Esophagus (tissue), 2 donors: ENCODE measurements at places on chromosomes 5 and 9. TPM values are rescaled to one million over a fixed set of nuclear protein-coding genes. Genes with fewer than 3 reads are reported as not detected.

The IL4 gene
- not detected for polyA plus RNA-seq

The SPINK4 gene
- not detected for polyA plus RNA-seq

The PCDHA7 gene
- polyA plus RNA-seq: 0.01 TPM

The CFAP90 gene
- polyA plus RNA-seq: 0.06 TPM

The PAIP1 gene
- 35.2 TPM for polyA plus RNA-seq

The SLC27A6 gene
- 0.98 TPM for polyA plus RNA-seq

The C5orf52 gene
- not detected for polyA plus RNA-seq

The PLAA gene
- polyA plus RNA-seq: 8.9 TPM

The CKMT2 gene
- polyA plus RNA-seq: 0.53 TPM

The NTNG2 gene
- polyA plus RNA-seq: 0.18 TPM
